H1 (cell line): ENCODE measurements at places on chromosomes 7 and 10.

GRCh38 chr7:154436560-154436959 is 384.4 kb downstream of the DPP6 start:
- no peak for DNase-seq

GRCh38 chr10:27998954-27999275 is at the start of gene ODAD2:
Gene ODAD2, minus strand, starts transcription at chr10:27999079. Its CDS starts 3,937 bp downstream, at chr10:27995142.
- no peak for DNase-seq

DNA sequence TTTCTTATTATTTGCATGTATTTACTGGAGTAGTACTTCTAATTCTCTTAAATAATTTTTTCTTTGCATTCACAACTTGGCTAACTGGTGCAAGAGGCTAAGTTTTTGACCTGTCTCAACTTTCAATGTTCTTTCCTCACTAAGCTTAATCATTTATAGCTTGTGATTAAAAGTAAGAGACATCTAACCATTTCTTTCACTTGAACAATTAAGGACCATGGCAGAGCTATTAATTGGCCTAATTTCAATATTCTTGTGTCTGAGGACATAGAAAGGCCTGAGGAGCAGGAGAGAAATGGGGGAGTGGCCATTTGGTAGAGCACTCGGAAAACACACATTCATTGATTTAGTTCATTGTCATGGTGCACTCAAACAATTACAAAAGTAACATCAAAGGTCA is 141.4 kb upstream of the TMEM196 start:
- no peak for DNase-seq

DNA sequence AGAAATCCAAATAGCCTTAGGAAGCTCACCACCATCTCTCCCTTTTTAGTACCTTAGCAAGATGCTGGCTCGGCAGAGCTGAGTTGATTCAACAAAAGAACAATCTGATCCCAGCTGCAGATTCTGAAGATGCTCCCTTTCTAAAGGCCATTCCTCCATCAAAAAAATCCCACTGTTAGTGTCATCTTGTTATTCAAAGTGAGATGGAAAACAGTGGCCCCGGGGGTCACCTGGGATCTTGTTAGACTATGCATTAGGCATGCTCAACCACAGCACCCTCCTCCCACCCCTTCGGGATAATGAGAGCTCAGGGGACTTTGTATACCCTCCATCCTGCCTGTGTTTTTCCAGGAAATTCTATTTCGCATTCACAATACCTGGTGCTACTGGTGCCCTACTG is 2.4 kb downstream of the NCAPG2 start:
- peak; percentile 62 for DNase-seq

- no peak for DNase-seq
These were observed 363.3 kb downstream of the TNS3 start for GRCh38 chr7:47218378-47219176.

DNA sequence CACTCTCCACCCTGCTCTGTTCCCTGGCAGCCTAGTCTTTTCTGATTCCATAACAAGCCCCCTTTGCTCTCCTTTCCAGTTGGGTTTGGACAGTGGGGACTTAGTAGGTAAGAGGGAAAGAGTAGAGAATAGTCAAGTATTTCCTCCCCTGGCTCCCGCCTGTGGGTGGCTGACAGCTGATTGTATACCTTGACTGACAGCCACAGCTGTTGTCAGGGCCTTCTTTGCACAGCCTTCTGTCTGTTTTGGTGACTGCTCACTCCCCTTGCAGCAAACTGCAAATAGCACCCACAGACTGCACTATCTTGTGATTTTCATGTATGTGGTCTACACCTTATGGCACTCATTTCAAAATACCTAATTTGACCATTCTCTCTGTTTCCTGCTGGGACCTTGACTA is 486.3 kb downstream of the ACTR3B start:
- no peak for DNase-seq
